ENCODE measurements at places on chromosomes 13 and 19.

DNA sequence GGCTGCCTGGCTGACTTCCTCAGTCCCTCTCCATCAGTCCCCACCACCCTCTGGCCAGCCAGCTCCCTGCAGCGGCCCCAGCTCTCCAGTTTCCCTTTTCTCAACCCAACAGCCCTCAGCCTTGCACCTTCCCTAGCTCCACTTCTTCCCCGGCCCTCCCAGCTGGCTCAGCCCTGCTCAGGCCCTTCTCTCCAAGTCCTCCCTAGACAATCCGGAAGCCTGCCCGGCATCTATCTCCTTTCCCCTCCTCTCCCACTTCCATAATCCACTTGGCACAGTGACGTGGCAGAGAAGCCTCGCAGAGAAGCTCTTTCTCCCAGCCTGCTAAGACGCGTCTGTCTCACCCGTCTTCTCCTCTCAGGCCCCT is 1.1 kb downstream of the UBXN6 start:
- DNase-seq = no peak

GRCh38 chr19:20964798-20965197 is 41.7 kb downstream of the ZNF85 start:
- no peak for DNase-seq

DNA sequence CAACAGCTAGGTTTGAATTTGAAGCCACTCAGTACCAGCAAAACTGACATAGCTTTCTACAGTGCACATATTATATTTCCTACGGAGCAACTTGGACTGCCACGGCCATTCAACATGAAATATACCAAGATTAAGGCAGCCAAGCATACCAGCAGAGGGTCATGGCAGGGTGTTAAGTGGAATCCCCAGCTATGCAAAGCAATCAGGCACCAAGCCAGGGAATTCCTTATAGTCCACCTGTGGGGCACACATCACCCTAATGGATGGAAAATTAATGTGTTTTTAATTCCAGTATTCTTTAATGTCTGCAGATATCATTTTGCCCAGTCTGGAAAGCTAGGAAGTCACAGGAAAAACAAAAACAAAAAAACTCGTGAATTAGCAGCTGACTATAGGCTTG is 1190.3 kb downstream of the EFNB2 start:
- DNase-seq = no peak

- DNase-seq = no peak
Observed at GRCh38 chr19:55581145-55581822, 636 bp upstream of the ZNF579 start.

DNA sequence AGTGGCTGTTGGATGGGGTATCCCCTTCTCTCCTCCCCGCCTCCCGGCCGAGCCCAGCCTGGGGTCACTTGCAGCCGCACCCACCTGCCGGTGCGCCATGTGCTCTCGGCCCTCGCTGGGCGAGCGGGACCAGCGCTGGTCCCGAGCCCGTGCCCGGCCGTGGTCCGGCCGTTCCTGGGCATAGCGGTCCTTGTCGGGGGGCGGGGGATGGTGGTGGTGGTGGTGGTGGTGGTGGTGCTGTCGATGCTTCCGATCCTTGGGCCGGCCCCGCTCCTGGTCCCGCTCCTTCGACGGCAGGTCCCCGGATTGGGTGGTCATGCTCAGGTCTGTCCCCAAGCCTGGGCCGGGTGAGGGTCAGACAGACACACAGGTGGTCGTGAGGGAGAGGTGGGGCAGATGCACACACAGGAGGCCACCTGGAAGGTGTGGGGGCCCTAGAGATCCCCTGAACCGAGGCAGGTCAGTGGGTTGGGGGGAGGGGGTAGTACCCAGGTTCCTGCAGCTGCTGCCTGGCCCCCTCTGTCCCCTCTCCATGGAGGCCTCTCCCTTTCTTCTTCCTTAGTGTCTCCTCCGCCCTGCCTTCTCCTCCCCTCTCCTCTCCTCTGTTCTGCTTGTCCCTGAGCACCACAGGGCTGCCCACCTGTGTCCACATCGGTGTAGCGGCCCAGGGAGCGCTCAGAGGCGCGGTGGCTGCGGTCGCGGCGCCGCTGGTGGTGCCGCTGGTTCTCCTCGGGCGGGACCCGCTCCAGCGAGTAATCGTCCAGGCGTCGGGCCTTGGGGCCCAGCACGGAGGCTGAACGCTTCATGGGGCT is 58.7 kb downstream of the IER2 start:
- DNase-seq = no peak

- no peak for DNase-seq
Observed at GRCh38 chr19:54587026-54587425, 6.4 kb upstream of the LILRA1 start.

DNA sequence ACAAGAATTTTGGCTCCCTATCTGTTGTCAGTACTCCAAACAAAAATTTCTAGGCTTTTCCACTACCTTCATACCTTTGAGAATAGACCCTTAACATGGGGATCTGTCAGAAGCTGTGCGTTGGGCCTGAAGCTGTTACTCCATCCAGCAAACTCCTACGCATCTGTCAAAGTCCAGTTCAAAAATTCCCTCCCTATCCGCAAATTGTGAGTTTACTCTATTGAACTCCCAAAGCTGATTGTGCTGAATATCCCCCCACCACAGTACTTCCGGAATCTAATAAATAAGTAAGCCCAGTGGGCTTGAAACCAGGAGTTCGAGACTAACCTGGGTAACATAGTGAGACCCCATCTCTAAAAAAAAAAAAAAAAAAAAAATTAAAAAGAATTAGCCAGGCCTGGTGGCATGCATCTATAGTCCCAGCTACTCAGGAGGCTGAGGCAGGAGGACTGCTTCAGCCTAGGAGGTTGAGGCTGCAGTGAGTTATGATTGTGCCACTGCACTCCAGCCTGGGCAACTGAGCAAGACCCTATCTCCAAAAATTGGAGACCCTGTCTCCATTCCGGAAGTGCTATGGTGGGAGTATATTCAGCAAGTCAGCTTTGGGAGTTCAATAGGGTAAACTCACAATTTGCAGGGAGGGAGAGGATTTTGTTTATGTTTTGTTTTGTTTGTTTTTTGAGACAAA is 930 bp upstream of the FBN3 start:
- DNase-seq = no peak

- DNase-seq = no peak
Observed at GRCh38 chr13:102020611-102021216, 381.1 kb downstream of the FGF14 start.

DNA sequence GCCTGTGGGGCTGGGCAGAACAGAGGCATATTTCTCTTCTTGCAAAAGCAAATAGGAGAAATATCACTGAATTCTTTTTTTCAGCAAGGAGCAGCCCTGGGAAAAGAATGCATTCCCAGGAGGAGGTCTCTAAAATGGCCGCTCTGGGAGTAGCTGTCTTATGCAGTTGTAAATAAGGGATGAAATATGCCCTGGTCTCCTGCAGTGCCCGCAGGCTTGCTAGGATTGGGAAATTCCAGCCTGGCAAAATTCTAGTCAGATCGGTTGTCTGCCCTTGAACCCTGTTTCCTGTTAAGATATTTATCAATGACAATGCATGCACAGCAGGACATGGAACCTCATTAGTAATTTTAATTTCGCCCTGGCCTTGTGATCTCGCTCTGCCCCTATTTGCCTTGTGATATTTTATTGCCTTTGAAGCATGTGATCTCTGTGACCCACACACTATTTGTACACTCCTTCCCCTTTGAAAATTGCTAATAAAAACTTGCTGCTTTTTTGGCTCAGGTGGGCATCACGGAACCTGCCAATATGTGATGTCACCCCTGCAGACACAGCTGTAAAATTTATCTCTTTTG is 1993.2 kb downstream of the PCDH9 start:
- DNase-seq = no peak

DNA sequence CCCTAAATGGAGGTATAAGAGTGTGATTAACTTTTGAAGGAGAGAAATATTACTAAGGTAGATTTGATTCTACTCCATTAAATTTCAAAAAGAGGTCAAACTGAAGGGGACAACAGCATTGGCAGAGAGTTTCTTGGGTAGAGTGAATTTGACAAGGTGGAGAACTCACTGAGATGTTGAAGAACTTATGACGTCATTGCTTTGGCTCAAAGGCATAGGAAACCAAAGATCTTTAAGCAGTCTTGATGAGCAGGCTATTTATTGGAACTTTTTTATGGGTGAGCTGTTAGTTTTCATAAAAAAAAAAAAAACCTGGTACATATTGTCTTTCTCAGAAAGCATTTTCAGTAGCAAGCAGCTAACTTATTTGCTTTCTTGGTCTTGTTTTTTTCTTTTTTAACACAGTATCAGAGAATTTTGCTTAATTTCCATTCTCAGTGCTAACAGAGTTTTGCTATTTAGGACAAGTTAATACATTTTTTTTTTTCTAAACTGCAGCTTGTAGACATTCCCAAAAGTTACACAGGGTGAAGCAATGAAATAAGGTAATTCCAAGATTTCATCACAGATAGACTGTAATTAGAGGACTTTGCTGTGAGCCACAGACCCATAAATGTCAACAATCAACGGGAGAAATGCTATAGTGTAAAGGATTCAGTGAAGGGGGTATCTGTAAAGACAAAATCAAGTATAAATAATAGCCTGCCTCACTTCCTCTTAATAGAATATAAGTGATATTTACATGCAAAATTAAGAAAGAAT is 412.2 kb upstream of the KLHL1 start:
- no peak for DNase-seq

DNA sequence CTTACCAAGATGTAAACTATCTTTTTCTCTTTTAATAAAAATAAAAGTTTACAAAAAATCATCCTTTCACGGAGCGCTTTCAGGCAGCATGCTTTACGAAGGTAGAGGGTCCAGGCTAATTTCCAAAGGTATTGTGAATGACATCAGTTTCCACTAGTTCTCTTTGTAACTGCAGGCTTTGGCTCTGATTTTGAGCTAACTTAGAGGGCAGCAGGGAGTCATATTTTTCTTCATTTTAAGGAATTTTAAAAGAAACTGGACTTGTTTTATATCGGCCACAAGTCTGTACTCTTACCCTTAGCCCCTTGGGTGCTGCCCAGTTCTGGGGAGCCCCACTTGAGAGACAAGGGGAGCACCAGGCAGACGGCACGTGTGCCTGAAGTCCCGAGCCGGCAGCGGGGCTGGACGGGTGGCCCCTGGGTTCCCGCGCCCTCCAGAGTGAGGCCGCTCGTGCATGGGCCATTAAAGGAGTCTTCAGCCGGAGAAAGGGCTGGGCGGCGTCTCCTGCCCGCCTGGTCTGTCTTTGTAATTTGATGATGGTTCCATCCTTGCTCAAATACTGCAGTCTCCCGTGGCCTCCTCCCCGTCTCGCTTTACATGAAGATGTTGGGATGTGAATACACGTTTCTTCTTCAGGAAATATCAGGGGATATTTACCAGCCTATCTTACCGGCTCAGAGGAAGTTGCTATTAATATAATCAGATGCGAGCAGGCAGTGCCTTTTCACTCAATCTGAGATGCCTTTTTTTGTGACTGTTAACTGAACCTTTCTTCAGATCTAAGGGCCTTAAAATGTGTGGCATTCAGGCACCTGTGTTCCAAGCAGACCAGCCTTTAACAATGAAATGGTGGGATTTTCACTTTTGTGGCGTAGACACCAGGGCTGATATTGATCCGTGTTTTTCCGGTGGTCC is 67.4 kb downstream of the GGACT start:
- DNase-seq = no peak

DNA sequence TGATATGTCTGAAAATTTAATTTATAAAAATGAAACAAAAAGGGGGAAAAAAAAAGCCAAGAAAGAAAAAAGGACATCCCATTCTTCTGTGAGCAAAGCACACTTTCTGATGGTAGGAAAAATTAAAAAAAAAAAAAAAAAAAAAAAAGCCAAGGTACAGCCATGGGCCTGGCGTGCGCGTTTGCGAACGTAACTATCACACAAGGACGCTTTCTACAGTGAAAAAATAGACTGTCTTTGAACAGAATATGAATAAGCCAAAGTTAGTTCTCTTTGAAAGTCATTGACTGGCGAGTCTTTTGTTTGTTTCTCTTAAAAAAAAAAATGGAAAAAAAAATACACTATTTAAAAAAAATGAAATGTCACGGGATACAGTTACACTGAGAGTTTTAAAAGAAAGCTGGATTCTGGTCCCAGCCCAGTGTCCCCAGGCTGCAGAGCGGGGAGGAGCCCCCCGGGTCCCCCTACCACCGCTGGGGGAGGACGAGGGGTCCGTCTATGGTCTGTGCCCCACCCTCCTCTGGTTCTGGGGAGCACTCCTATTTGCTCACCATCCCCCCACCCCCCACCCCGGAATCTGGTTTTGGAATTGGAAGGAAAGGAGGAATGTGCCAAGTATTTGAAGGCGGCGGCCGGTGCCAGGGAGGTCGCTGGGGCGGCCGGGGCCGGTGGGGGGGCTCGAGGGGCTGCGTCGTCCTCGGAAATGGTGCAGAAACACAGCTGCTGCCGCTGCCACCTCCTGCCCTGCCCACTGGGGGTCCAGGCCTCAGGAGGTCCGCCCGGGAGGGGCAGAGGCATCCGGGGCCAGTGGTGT is 134.5 kb downstream of the PTPRS start:
- no peak for DNase-seq

GRCh38 chr13:100764937-100765336 is 90.3 kb upstream of the TMTC4 start:
- DNase-seq = no peak

DNA sequence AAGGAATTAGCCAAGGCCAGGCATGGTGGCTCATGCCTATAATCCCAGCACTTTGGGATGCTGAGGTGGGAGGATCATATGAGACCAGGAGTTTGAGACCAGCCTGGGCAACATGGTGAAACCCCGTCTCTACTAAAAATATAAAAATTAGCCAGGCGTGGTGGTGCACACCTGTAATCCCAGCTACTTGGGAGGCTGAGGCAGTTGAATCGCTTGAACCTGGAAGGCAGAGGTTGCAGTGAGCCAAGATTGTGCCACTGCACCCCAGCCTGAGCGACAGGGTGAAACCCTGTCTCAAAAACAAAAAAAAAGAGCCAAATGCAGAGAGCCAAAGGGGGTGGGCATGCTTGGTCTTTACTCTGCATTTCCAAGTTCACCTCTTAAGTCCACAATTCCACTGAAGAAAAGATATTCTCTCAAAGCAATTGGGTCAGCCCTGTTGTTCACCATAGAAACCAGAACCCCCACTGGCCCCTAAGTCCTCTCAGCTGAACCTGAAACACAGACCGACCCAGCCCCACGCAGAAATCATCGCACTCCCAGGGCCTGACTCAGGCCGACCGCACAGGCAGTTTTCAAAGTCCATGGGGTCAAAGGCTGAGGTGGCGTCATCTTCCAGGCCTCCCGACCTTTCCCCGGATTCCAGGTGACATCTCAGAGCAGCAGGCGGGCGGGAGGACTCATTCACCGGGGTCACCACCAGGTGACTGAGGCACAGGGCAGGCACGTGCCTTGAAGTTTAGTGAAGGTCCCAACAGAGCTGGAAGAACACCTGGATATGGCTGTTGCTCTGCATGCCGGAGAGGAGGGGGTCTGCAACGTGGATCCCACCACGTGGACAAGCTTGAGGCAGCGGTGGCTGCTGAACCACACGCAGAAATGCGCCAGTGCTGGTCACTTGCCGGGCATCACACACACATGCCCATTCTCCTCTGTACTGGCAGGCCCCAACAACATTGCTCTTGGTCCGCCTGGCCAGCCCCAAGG is 33.1 kb downstream of the SLC25A42 start:
- no peak for DNase-seq

DNA sequence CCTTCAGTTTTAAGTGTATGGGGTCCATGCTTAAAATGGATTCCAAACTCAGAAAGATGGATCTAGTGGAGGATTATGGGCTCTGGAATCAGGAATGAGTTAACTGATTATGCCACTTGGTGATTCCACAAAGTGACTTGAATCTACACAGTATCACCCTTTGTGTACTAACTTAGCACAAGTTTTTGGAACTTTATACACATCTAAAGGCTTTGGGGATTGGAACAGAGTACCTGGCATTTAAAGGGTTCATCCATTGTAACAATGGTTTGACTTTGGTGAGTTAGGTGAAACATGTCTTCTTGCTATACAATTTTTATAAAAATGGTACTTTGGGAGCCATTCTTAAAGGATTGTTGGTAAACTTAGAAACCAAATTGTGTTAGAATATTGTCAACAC is 1.1 kb downstream of the RPL21 start:
- no peak for DNase-seq
